Transverse colon (tissue), 4 donors: ENCODE measurements at places on chromosomes 2 and 18. TPM values are rescaled to one million over a fixed set of nuclear protein-coding genes. Genes with fewer than 3 reads are reported as not detected.
A peak's percentile ranks its signal among the peaks of the same experiment; 100 is the strongest.

Gene EML6
- total RNA-seq, result 4.1 TPM

Gene CNTNAP5
- 1.4 TPM for total RNA-seq

Gene FAM237A
- total RNA-seq, result not detected

Gene GRB14
- total RNA-seq, result 3.4 TPM

Gene COL6A3
- total RNA-seq, result 261 TPM

Gene PLB1
- 4.2 TPM for total RNA-seq

Gene CRYGD
- total RNA-seq, result not detected

Gene MALL
- total RNA-seq, result 205 TPM

Gene SCG2
- total RNA-seq, result 4.8 TPM

Gene PPP1R1C
- total RNA-seq, result 0.96 TPM

Gene LYPD6
- total RNA-seq, result 3.0 TPM

Gene GALNT13
- 0.95 TPM for total RNA-seq

Gene KYNU
- not detected for total RNA-seq

DNA sequence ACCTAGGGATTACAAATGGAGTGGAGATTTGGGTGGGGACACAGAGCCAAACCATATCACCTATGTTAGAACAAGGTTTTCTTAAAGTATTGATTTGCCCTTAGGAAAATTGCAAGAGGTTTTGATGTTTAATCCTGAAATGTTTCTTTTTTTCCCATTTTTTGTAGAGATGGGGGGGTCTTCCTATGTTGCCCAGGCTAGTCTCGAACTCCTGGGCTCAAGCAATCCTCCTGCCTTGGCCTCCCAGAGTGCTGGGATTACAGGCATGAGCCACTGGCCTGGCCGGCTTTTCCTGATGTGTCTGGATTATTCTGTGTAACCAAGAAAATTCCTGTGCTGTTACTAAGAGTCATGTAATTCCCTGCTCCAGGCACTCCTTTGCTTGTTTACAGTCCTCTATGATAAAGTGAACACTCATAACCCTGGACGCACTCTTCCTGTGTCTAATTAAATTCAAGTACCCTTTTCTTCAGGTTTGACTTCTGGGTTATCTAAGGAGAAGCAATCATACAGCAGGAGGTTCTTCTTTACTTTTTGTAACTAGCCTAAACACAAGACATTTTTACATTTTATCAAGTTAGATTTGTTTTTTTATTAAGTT lies 15.0 kb upstream of the CTDP1 start:
- no peak overlapping the region for H3K4me3 ChIP-seq
- no peaks in the 10 kb centered on the region for H3K36me3 ChIP-seq
- H3K27ac ChIP-seq, result no peak overlapping the region

DNA sequence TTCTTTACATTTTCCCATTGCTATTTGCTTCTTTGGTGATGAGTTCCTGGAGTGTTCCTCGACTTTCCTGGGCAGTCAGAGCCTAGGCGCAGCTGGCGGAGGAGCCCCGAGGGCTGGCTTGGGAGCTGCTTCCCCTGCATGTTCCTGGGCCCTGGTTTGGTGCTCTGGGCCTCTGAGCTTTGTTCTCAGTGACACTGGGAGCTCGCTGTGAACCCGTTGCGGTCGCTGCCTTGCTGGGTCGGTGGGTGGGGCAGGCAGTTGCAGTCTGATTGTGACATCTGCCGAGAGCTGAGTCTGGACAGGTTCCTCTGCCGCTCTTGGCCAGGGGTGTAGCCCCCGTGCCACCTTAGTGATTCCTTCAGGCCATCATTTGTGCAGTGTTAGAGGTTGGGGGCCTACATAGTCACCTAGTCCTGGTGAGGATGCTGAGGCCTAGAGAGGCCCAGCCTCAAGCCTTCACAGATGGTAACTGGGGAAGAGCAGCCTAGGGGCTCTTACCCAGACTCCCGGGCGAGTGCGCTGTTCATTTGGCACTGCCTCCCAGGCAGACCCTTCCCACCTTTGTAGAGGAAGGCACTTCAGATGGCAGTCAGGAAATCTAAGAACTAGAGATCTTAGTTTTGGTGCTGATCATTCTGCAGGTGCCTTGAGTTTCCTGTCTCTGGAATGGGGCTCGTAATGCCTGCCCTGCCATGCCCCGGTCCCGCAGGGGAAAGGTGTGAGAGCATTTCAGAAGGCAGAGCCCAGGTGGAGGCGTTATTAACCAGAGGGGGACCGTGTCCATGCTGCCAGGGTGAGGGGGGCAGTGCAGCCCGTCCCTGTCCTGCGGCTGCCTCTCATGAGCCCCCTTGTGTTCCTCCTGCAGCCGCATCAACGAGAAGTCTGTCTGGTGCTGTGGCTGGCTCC lies 8.4 kb downstream of the ASB1 start:
- no peaks in the 10 kb centered on the region for H3K27me3 ChIP-seq
- peaks cover 8% of the 10 kb centered on the region for H3K4me1 ChIP-seq
- H3K36me3 ChIP-seq, result peaks cover 7% of the 10 kb centered on the region
- H3K4me3 ChIP-seq, result no peak overlapping the region

- no peaks in the 10 kb centered on the region for H3K4me1 ChIP-seq
These were observed 612.0 kb downstream of the IRS1 start for GRCh38 chr2:226187616-226188015.

- no peak for DNase-seq
- H3K36me3 ChIP-seq, result no peaks in the 10 kb centered on the region
- no peak overlapping the region for H3K27ac ChIP-seq
- no peaks in the 10 kb centered on the region for H3K27me3 ChIP-seq
These were observed 18.8 kb downstream of the NCOA1 start for GRCh38 chr2:24509840-24510239.

DNA sequence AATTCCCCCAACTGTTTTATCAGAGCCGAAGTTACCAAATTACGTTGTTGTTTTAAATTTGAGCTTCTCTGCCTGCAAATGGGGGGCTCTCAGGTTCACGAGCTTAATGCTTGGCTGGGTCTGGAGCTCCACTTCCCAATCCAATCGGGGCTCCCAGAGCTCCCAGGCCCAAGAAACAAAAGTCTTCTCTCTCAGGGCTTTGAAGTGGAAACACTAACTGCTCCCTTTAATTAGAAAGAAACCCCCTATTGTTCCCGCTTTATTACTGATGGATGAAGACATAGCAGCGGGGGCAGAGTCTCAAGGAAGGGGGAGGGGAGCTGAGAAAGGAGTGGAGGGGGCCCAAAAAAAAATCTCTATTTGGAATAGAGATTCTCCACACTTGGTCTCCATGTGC lies 15.6 kb upstream of the PKDCC start:
- H3K36me3 ChIP-seq, result no peaks in the 10 kb centered on the region
- no peak for DNase-seq
- H3K27me3 ChIP-seq, result no peaks in the 10 kb centered on the region
- H3K27ac ChIP-seq, result no peak overlapping the region
- no peak overlapping the region for H3K4me3 ChIP-seq

- no peak overlapping the region for H3K4me3 ChIP-seq
- DNase-seq, result no peak
- no peaks in the 10 kb centered on the region for H3K4me1 ChIP-seq
- peak overlapping the region; percentile 17 for H3K27ac ChIP-seq
- no peaks in the 10 kb centered on the region for H3K36me3 ChIP-seq
- H3K27me3 ChIP-seq, result no peaks in the 10 kb centered on the region
These were observed 181.3 kb downstream of the ALPK2 start for GRCh38 chr18:58447402-58448095.

- DNase-seq, result peak; percentile 6
- peaks cover 6% of the 10 kb centered on the region for H3K36me3 ChIP-seq
- peak overlapping the region; percentile 83 for H3K27ac ChIP-seq
- peaks cover 23% of the 10 kb centered on the region for H3K4me1 ChIP-seq
- no peak overlapping the region for H3K4me3 ChIP-seq
- H3K27me3 ChIP-seq, result no peaks in the 10 kb centered on the region
These were observed 17.1 kb downstream of the ITM2C start for GRCh38 chr2:230881840-230882239.

DNA sequence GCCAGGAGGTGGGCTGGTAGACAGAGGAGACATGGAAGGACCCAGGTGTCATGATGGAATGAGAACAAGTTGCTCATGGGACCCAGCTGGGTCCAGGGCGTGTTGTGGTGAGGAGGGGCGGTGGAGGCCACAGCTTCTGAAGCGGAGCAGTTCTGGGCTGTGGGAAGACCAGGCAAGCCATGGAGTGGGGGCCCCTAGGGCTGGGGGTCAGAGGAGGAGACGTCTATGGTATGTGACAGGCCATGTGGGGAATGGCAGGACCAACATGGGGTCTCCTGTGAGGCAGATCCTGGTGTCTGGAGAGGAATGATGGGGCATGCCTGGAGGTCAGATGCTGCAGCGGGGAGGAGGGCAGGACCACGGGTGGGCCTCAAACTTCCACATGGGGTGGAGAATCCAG lies 16.9 kb downstream of the MYO7B start:
- H3K36me3 ChIP-seq, result no peaks in the 10 kb centered on the region
- no peaks in the 10 kb centered on the region for H3K4me1 ChIP-seq
- H3K4me3 ChIP-seq, result no peak overlapping the region

- no peak for DNase-seq
- H3K4me1 ChIP-seq, result no peaks in the 10 kb centered on the region
- no peak overlapping the region for H3K27ac ChIP-seq
These were observed 20.8 kb downstream of the GPATCH11 start for GRCh38 chr2:37105150-37105549.

- H3K36me3 ChIP-seq, result no peaks in the 10 kb centered on the region
- H3K4me1 ChIP-seq, result peaks cover 2% of the 10 kb centered on the region
- DNase-seq, result no peak
- no peaks in the 10 kb centered on the region for H3K27me3 ChIP-seq
These were observed 30.1 kb upstream of the PNO1 start for GRCh38 chr2:68127358-68128242.

- H3K36me3 ChIP-seq, result no peaks in the 10 kb centered on the region
- H3K4me3 ChIP-seq, result no peak overlapping the region
- H3K27me3 ChIP-seq, result no peaks in the 10 kb centered on the region
- H3K4me1 ChIP-seq, result no peaks in the 10 kb centered on the region
These were observed 5.7 kb downstream of the TCF23 start for GRCh38 chr2:27154488-27154887.

DNA sequence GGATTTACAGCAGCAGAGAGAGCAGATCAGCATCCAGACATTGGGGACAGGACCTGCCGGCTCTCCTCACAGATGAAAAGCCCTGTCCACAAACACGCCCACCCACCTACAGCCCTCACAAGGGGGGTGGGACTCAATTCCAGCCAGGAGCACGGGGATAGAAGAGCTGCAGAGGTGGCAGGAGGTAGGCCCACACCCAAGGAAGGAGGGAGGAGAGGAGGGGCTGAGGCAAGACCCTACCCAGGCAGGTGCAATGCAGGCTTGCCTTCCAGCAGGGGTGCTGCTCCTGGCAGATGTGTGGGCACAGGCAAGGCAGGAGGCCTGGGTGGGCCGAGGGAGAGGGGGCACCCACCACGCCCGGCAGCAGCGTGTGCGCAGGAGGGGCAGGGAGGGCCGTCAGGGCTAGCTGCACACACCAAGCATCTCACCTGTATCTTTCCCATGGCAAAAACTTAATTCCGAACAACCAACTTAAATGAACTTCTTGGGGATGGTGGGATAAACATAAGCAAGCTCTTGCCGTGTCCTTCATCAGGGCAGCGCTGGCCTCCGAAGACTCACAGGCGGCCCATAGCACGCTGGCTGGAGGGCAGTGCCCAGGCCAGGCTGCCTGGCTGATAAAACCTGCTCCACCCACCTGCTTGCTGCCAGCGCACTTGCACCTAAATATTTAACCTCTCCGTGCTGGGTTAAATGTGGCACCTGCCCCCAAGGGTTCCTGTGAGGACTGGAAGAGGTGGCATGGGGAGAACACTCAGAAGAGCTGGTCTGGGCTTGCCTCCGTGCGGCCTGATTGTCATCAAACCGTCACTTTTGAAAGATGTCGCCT lies 219.5 kb downstream of the HDAC4 start:
- no peak for DNase-seq
- H3K27ac ChIP-seq, result no peak overlapping the region
- H3K36me3 ChIP-seq, result peaks cover 17% of the 10 kb centered on the region
- no peak overlapping the region for H3K4me3 ChIP-seq
- no peaks in the 10 kb centered on the region for H3K27me3 ChIP-seq
- H3K4me1 ChIP-seq, result no peaks in the 10 kb centered on the region

DNA sequence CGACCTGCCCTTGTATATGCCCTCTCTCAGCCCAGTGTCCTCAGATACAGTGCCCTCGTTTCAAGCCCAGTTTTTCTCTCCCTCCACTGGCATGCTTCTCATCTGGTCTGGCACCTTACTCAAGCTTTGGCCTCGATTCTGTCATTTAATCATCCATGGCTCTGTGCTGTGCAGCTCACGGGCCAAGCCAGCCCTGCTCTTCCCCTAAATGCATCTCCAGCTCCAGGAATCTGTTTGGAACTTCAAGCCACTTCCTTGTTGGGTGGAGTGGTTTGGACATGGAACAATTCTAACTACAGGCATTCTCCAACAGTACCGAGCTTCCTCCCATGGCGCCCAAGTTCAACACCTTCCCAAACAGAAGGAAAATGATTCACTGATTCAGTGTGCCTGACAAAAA lies 76.7 kb upstream of the ZNF397 start:
- H3K36me3 ChIP-seq, result no peaks in the 10 kb centered on the region
- H3K4me1 ChIP-seq, result no peaks in the 10 kb centered on the region
- H3K27me3 ChIP-seq, result no peaks in the 10 kb centered on the region
- no peak overlapping the region for H3K4me3 ChIP-seq
- no peak for DNase-seq

- H3K27me3 ChIP-seq, result no peaks in the 10 kb centered on the region
- H3K4me3 ChIP-seq, result peak overlapping the region; percentile 74
These were observed 926 bp downstream of the SERPINB8 start for GRCh38 chr18:63970809-63971205.

DNA sequence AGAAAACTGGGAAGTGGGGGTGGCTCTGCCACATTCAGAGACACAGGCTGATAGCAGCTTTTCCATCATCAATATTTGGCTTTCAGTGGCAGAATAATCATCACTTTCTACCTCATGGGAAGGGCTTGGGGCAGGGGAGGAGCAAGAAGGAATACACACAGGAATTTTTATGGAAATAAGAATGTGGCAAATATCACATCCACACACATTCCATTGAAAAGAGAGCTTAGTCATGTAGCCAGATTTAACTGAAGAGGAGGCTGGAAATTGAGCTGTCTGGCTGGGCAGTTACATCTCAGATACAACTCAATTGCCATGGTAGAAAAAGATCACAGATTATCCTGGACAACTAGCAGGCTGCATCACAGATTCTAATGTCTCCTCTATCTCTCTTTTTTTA lies 1474.0 kb upstream of the ACVR2A start:
- H3K36me3 ChIP-seq, result no peaks in the 10 kb centered on the region
- H3K4me1 ChIP-seq, result no peaks in the 10 kb centered on the region
- no peak for DNase-seq
- H3K27ac ChIP-seq, result no peak overlapping the region
- no peak overlapping the region for H3K4me3 ChIP-seq

DNA sequence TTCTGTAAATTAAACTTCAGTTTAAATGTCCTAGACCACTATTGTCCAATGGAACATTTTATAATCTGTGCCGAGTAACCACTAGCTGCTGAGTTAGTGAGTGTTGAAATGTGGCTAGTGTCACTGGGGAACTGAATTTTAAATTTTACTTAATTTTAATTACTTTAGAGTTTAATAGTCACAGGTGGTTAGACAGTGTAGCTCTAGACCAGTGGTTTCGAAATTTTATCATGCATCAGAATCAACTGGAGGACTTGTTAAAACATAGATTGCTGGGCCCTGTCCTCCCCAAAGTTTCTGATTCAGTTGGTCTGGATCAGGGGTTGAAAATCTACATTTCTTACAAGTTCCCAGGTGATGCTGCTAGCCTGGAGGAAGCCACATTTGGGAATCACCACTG lies 110.4 kb downstream of the FMNL2 start:
- peaks cover 24% of the 10 kb centered on the region for H3K4me1 ChIP-seq
- no peak overlapping the region for H3K27ac ChIP-seq
- no peaks in the 10 kb centered on the region for H3K27me3 ChIP-seq
- H3K4me3 ChIP-seq, result no peak overlapping the region
